HEK293T (cell line): ENCODE measurements at places on chromosomes 1 and 21.

DNA sequence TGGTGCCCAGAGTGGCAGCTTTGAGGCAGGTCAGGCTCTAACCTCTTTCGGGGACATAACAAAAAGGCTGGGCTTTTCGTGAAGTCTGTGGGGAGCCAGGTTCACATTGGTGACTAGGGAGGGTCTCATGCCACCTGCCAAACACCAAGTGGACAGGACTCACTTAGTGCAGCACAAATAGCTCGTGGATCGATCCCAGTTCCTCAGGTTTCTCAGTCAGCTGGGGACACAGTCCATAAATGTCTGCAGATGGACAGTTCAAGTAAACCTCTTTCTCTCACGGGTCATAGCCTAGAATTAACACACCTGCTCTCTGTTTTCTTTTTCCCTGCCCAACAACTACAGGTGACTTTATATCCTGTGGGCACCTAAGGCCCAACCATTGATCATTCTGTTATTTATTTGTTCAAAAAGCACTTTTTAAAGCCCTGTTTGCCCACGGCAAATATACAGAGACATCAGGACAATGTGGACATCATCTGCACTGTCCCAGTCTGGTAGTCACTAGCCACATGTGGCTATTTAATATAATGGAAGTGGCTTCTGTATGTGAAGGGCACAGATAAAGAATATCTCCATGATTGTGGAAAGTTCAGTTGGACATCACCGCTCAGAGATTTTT, 53.5 kb downstream of the CAPN2 start:
- DNase-seq: no peak

GRCh38 chr1:230176871-230177411, 109.9 kb downstream of the GALNT2 start:
- no peak for DNase-seq

- no peak for DNase-seq
Measured at GRCh38 chr1:73500154-73500553, 697.8 kb downstream of the LRRIQ3 start.

- no peak for DNase-seq
Measured at GRCh38 chr1:168731244-168731953, 2.4 kb upstream of the DPT start.

DNA sequence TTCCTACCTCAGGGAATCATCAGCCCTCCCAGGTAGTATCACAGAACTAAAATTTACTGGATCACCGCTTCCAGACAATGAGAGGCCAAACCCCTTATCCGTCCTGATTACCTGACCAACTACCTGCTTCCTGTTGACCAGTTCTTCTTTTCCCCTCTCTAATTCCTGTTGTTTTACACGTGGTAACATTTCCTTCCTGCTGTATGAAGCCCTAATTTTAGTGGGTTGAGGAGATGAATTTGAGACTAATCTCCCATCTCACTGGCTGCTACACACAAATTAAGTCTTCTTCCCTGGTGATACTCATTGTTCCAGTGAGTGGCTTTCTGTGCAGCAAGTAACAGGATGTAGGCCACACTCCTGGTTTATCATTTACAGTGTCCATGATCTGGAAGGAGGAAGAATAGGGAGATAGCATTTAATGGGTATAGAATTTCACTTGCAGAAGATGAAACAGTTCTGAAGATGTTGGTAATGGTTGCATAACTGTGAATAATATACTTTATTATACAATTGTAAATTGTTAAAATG, 2112.9 kb downstream of the NCAM2 start:
- DNase-seq: no peak

GRCh38 chr1:153939476-153939875, 7.0 kb downstream of the DENND4B start:
- DNase-seq: no peak
